ENCODE measurements at places on chromosomes 16 and 17.

DNA sequence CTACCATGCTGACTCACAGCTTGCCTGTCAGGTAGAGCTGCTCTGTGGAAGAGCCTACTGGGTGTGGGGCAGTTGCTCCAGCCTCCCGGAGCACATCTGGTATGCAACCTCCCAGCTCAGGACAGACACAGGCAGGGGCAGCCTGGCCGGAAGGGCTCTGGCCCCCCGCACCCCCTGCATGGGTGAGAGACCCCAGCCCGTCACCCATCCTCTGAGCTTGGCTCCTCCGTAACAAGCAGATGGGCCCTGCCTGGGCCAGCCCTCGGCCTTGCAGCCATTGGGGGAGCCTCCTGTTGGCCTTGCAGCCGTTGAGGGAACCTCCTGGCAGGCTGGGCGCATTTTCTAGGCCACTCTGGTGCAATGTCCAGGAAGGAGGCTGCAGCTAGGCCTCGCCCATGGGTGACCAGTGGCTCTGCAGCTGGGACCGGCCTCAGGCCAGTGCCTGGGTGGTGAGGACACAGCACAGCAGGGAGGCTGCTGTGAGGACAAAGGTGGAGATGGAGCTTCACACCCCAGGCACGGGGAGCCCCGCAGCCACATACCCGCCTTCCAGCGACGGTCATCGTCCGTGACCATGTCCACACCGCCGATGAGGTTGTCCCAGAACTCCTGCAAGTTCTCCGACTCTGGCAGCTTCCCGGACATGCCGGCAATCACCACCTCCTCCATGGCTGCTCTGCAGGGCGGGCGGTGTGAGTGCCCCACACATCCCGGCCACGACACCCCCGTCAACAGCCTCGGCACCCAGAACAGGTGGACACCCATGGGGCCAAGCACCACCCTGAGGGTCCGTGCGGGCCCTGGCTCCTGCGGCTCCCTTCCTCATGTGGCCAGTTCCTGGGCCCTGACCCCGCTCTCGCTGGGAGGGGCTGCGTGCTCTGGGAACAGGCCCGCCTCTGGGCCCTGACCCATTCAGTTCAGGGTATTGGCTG is 2.0 kb downstream of the FASN start:
- no peak for DNase-seq

- no peak for DNase-seq
Measured at GRCh38 chr16:2981899-2982250, 1.6 kb upstream of the PKMYT1 start.

DNA sequence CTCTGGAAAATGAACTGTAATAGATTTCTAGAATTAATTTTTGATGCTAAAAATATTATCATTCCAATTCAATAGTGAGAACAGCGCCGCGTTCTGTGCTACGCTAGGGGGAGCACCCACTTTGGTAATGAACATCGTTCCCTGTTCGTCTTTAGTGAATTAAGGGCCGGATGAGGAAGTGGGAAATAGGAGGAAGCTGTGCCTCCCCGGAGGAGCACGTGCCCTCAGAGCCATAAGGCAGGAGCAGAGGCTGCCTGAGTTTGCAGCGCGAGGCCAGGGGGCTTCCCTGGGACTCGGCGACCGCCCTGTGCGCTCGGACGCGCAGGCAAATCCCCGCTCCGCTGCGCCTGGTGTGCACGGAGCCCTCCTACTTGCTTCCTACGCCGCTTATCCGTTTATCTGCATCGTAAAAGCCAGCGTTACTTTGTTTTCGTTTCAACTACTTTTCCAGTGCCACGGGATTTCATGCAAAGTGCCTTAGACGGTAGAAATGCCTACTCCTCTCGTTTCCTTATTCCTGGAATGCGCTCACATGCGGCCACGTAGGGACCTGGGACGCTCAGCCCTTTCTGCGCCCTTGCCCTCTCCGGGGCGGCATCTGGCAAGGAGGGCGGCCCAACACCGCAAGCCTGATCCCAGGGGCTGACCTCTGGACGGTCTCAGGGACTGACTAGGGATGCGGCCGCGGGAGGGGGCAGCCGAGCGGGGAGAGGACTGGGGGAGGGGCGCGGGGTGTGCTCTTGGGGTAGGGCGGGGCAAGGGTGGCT is 76.4 kb downstream of the KCNJ12 start:
- peak; percentile 31 for DNase-seq

GRCh38 chr17:19295473-19296135 is 58.4 kb downstream of the EPN2 start:
- DNase-seq = no peak

GRCh38 chr17:62189377-62189776 is 124.3 kb upstream of the MED13 start:
- no peak for DNase-seq

DNA sequence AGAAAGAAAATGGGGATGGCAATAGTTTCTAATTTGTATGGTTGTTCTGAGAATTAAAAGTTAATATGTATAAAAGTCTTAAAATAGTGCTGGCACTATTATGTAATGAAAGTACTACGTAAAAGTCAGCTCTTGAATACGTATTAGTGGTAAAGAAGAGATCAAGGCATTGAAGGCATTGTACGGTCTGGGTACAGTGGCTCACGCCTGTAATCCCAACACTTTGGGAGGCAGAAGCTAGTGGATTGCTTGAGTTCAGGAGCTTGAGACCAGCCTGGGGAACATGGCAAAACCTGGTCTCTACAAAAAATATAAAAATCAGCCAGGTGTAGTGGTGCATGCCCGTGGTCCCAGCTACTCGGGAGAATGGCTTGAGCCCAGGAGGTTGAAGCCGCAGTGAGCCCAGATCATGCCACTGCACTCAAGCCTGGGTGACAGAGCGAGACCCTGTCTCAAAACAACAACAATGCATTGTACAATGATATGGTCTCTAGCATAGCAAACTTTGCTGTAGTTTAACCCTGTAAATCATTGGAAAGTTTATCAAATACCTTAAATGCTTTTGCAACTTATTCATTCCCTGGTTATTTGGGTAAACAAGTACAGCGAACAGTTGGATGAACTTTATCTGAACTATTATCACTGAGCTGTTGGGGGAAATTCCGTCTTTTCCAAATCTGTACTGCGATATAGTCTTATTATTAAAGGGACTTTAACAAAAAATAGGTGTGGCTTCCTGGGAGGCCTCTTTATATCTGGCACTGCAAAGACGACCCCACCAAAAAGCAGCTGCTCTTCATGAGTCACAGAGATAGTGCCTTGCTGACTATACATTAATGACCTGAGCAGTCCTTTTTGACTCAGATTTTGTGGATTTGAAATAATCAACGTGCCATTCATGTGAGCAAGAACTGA is 73.6 kb downstream of the GPRC5B start:
- DNase-seq = no peak

DNA sequence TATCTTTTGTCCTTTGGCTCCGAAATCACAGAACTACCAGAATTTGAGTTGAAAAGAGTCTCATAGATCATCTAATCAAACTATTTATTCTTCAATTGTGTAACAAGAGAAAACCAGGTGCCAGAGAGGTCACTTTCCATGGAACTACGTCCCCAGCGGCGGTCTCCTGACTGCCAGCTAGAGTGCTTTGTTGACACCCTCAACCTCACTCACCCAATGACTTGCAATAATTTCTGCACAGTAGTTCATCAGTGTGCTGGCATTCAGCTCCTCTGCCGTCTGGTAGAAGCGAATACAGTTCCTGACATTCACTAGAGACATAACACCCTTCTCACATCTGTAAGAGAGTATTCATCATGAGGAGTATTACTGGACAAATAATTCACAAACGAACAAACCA is 54.2 kb downstream of the ANKFY1 start:
- DNase-seq = no peak

GRCh38 chr16:79895917-79896203 is 295.3 kb upstream of the MAF start:
- DNase-seq = no peak

- peak; percentile 94 for DNase-seq
Measured at GRCh38 chr16:3003582-3004270, 9.0 kb upstream of the CLDN9 start.

DNA sequence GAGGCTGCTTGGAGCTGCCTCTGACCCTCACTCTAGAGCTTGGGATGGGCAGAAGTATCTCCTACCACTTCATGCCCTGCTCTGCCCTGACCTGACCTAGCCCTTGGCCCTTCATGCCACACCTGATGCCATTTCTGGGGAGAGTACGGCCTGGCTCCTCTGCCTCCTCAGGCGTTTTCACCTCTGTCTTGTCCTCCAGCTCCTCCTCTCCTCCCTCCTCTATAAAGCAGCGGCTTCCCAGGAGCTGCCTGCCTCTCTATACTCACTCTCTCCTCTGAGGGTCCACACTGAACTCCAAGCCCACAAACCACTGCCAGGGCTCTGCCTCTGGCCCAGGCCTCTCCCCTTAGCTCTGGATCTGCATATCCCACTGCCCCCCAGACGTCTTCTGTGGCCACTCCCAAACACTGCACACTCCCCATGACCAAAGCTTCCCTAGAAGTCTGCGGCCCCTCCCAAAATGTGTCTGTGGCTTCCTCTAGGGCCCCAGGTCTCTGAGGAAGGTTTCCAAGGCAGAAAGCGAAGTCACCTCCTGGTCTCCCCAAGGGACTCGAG is 52.6 kb downstream of the PITPNM3 start:
- no peak for DNase-seq

DNA sequence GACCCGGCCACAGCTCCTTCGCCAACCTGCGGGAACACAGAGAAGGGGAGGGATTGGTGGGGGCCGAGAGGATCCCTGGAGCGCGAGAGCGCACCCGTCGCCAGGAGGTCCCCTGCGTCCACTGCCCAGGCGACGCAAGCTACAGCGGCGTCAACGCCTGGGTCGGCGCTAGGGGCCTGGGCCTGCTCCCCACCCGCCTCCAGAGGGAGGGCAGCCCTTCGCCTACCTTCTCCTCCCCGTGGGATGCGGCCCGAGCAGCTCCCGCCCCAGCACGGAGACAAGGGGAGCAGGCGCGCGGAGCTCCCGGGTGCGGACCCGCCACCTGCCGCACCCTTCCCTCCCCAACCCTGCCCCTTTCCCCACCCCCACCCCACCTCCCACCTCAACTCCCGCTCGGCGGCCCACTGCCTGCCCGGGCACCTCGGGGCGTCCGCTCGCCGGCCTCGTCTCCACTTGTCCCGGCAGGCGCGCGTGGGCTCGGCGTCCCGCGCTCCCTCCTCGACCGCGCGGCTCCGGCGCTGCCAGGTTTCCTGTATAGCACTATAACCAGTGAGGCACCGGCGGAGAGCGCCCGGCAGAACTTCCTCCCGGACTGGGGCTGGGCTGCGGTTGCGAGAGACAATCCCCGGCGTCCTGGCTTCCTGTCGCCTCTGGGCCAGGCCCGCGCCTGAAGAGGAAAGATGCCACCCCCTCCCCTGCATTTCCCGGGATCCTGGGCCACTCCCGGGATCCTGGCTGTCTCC is 119.1 kb upstream of the SMURF2 start:
- DNase-seq = peak; percentile 47

- no peak for DNase-seq
Measured at GRCh38 chr17:71679832-71680231, 441.0 kb upstream of the SOX9 start.

DNA sequence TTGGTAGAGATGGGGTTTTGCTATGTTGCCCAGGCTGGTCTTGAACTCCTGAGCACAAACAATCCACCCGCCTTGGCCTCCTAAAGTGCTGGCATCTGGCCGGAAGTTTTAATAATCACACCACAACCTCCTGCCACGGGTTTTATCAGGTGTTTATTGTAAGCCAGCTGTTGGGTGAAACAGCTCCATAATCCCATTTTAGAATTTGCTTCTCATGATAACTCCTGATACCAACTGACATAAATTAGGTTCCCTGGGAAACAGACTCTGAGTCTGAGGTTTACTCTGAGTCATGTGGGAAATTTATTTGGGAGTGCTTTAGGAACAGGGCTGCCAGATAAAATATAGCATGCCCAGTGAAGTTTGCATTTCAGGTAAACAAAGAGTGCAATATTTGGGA is 122.6 kb upstream of the MED13 start:
- no peak for DNase-seq

- no peak for DNase-seq
Measured at GRCh38 chr16:57878586-57878985, 76.3 kb upstream of the KIFC3 start.

- no peak for DNase-seq
Measured at GRCh38 chr16:56360117-56361008, 65.0 kb downstream of the AMFR start.
